ENCODE measurements at places on chromosomes 5 and 9.

DNA sequence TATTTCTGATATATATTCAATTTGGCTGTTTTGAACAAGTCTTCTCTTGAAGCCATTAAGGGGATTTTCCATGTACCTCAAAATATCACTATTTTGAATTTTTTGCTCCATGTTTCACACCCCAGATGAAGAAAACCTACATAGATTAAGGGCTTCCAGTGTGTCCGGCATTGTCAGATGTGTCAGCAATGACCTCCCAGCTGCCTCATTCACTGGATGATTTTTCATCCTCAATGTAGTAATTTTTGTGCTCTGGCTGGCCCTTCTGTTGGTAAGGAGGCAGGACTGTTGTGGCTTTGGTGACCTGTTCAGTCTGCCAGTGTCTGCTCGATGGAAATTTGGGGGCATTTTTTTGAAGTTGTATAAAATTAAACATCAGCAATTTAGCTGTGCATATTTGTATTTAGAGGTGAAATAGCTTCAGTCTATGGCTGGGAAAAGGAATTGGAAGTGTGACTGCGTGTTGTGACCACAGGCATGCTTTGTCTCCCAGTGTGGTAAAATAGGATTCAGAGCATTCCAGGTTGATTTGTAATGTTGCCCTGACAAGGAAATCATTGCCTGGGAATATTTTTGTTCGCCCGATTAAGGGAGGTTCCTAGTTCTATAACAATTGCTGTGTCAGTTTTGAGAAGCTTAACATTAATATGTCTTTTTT lies 312.4 kb downstream of the ARHGEF28 start:
- DNase-seq, result no peak

- no peak for DNase-seq
Measured at GRCh38 chr5:91495699-91496098, 112.6 kb upstream of the ARRDC3 start.

DNA sequence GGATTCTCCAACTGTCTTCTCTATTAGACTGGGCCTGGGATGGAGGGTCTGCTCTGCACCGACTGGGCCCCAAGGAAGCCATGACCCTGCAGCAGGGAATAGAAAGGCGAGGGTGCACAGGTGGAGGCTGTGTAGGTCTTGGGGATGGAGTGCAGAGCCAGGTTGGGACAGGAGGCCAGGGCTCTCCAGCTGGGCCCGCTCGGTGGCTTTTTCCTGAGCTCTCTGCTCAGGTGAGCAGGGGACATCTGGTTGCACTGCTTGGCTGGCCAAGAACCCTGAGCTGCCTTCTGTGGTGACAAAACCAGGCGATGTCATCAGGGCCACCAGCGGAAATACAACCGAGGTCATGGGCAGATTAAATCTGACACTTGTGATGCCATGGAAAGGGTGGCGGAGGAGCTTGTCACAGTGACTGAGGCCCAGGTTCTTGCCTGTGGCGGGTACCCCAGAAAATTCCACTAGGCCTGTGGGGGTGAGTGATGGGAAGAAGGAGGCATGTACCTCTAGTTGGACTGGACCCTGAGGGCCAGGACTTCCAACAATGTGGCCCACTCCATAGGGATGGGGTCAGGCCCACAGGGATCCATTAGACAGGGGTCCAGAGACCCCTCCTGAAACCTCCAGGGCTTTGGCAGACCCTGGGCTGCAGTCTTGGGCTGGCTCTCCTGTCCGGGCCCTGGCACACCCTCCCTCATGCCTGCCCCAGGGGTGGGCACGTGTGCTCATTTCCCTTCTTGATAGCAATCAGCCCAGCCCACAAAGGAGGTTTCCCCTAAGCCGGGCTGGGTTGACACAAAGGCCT lies 4.4 kb upstream of the IL3 start:
- no peak for DNase-seq

GRCh38 chr5:44862808-44863207 lies 54.1 kb downstream of the MRPS30 start:
- no peak for DNase-seq

DNA sequence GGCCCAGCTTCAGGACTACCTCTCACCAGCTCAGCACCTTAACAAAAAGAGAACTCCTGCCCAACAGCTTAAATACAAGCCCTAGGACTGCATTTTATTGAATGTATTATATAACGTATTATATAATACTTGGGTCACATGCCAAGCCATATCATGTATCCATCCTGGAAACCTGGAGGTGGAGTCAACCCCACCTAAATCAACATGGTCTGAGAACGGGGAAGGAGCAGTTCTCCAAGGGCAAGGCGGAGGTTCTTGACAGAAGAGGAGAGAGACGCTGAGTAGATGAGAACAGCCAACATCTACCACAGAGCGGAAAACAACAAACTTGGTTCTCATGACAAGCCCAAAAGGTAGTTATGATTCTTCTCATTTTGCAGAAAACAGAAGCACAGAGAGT lies 163.4 kb downstream of the FGF18 start:
- no peak for DNase-seq

GRCh38 chr5:147359101-147359500 lies 124.3 kb downstream of the STK32A start:
- no peak for DNase-seq

GRCh38 chr9:13149454-13149853 lies 130.0 kb downstream of the MPDZ start:
- no peak for DNase-seq

- DNase-seq, result no peak
Measured at GRCh38 chr5:142842994-142843905, 73.1 kb downstream of the ARHGAP26 start.

GRCh38 chr9:132948482-132949050 lies 4.2 kb upstream of the TSC1 start:
- no peak for DNase-seq

DNA sequence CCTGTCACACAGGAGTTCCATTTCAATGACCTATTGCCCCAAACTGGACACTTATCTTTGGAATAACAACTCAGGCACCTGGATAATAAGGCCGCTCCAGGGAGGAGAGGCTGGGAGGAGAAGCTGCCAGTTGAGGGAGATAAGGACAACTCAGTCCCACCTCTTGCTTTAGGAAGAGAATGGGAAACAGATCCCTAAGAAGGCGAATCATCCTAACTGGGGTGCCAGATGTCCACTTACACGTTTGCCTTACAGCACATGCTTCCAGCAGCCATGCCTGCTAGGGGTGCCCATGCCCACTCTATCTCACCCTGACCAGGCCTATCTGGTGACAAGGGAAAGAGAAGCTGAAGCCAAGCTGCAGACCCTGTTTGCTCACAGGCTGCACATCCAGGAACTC lies 6.5 kb downstream of the HK3 start:
- no peak for DNase-seq

DNA sequence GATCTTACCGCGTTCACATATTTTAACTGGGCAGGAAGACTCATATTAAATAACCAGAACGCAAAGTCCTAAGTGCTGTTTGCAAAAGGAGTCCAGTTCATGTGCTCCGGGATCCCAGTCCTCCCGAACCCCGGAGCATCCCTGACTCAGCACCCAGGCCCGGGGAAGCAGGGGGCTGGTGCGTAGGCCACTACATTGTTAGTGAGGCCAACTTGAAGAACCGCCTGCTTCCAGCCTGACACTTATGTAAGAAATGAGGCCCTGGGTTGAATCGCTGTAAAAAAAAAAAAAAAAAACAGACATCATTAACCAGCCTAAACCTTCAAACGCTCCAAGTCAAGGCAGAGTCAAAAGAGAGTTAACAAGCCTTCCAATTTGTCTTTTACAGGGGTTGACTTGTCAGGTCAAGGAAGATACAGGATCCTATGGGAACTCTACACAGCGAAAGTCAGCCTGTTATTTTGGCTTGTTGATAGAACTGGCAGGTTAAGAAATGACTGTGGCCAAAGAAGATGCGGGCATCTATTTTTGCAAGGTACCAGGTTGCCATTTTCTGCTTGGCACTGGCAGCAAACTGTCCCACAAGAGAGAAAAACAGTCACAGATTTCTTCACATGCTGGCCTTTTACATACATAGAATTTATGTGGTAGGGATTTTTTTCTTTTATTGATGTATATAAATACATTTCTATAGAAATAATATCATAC lies 93.3 kb downstream of the ACTL7B start:
- no peak for DNase-seq

GRCh38 chr5:134175921-134176510 lies 734 bp downstream of the SKP1 start:
- DNase-seq, result no peak

- peak; percentile 37 for DNase-seq
Measured at GRCh38 chr9:78261403-78262001, 25.6 kb downstream of the CEP78 start.

DNA sequence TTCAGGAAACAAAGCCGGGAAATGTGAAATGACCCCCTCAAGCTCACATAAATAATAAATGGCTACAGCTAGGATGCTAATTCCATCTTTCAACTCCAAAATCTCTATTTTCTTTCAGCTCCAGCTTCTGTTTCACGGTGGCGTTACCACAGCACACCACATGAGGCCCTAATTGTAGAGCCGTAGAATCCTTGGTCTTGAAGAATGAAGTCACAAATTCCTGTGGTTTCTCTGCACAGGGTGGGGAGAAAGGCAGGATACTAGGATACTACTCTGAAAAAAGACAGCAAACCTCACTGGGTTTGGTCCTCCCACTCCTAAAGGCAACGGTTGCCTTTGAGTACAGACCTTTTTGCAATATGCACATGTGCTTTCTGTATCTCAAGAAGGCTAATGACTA lies 13.9 kb upstream of the RARS1 start:
- no peak for DNase-seq

- no peak for DNase-seq
Measured at GRCh38 chr5:139836469-139837208, 41.0 kb downstream of the PSD2 start.

DNA sequence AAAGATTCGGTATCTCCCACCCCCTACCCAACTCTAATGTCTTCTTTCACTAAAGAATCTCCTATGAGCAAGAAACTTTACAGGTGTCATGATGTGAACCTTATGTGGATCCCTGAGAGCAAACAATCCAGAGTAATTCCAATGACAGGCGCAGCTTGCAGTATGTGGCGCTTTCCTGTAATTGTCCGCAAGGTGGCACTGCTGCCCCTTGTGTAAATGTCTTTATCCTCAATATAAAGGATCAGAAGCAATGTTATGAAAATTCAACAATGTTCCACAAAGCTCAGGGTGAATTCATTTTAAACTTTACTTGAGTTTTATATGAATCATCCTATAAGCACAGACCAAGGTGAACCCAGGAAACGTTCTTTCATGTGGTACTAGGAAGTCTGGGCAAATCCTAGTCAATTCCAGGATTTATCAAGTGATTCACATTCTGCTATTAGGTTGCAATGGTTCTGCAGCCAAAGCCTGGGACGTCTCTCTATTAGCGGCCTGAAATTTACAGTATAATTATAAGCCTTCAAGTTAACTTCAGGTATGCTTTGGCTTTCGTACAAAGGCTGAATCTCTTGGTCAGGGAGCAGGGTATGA lies 113.7 kb downstream of the TRPM6 start:
- DNase-seq, result peak; percentile 88

DNA sequence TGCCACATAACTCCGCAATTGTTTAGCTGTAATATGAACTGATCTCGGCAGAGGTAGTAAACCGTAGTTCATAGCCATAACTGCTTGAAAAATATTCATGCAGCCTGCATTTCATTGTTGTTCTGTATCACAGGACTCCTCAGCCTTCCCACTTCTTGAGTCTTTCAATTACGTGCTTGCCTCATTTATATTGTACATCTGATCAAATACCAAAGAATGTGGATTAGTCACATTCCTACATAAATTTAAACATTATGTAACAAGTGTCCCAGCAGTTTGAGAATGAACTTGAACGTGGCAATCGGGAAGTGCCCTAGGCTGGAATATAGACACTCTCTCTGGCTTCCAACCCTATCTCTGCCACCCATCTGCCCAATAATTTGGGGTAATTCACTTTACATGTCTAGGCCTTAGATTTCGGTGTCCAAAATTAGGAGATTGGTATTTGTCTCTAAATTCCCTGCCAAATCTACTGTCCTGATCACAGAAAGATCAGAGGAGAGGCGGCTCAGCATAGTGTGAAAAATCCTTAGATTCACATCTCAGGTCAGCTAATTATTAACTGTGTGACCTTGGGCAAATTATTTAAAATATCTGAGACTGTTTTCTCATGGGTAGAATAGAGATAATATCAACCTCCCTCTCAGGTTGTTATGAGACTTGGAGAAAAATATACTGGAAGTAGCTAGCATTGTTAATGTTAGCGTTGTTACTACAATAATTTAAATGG lies 215.1 kb upstream of the RFX3 start:
- no peak for DNase-seq

GRCh38 chr9:89015336-89015735 lies 24.1 kb downstream of the S1PR3 start:
- no peak for DNase-seq

- DNase-seq, result no peak
Measured at GRCh38 chr5:124519396-124519795, 227.0 kb downstream of the ZNF608 start.

GRCh38 chr5:178423901-178424809 lies 166.0 kb downstream of the COL23A1 start:
- no peak for DNase-seq

DNA sequence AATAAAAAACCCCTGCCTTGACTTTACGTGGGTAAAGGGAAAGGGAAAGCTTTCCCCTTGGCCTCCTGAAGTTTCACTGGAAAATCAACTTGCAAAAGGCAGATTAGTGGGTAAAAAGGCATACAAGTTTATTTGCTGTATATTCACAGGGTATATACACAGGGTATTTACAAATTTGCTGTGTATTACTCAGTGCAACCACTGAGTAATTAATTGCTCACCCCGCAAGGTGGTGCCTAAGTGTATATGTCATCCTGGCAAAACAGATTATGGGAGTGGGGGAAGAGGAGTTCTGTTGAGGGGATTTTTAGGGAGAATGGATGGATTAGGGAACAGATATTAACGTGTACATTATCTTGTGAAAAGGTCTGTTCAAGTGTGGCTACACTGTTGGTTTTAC lies 7.1 kb upstream of the RARS1 start:
- DNase-seq, result no peak

GRCh38 chr9:3858961-3859360 lies 333.2 kb upstream of the RFX3 start:
- DNase-seq, result no peak

DNA sequence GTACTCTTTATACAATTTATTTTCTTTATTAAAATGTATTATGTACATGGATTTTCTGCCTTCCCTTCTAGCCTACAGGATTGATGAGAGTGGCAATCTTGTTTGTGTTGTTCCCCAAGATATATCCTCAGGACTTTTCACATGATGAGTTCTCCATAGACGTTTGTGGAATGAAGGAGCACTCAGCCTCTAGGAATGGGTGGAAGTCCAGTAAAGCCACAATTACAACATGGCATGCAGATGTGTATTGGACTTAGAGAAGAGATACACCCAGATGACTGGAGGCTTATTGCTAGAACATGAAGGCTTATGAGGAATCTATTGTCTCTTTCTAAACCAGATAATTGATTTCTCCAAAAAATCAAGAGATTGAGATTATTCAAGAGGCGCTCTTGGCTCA lies 8.2 kb upstream of the DOCK2 start:
- DNase-seq, result no peak

DNA sequence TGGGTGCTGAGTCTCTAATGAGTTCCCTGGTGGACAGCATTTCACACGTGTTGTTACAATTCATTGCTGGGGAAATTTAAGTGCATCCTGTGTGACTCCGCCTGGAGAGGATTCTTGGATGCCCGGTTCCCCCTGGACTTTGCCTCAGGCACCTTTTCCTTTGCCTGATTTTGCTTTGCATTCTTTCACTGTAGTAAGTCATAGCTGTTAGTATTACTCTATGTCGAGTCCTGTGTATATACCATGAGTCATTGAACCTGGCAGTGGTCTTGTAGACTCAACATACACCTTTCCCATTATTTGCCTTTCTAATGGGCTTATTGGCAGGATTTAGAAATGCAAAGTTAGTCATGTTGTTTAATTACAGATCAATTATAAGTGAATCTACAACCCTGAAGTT lies 81.9 kb upstream of the DHFR start:
- DNase-seq, result no peak

GRCh38 chr9:1276474-1276873 lies 226.3 kb downstream of the DMRT2 start:
- DNase-seq, result no peak
